ENCODE measurements at places on chromosomes 4 and X.

DNA sequence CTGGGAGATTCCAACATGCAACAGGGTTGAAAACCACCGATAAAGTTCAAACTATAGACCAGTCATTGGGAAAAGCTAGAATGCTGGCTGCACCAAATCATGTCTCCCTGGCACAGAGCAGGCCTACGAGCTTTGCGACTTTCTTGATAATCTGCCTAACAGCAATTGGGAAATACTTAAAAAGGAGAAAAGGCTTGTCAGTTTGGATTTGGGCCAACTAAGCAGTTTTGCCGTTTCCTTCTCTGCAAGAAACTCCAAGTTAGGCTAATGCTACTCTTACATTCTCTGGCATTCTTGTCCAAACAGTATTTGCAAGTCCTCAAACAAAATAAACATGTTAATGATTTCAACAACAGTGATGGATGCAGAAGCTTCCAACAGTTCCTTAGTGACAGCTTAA is 87.9 kb downstream of the PDK3 start:
- peak; percentile 48 for DNase-seq

- peak; percentile 74 for DNase-seq
These were observed 144.9 kb downstream of the CHIC2 start for GRCh38 chr4:53919535-53919934.

DNA sequence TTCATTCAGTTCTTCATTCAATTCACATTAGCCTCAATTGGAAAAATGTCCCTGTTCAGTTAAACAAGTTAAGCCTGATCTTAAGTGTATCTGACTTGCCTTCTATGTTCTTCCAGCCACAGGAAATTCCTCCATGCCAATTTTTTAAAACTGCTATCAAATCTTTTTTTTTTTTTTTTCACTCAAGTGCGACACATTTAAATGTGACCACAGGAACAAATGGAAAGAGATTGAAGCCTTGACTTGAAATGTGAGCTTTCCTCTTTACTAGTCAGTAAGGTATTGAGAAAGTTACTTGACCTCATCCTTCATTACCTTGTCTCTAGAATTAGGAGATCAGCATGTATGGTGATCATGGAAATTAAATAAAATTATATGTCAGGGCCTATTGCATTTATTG is 165.1 kb downstream of the SLIT2 start:
- DNase-seq, result peak; percentile 46

DNA sequence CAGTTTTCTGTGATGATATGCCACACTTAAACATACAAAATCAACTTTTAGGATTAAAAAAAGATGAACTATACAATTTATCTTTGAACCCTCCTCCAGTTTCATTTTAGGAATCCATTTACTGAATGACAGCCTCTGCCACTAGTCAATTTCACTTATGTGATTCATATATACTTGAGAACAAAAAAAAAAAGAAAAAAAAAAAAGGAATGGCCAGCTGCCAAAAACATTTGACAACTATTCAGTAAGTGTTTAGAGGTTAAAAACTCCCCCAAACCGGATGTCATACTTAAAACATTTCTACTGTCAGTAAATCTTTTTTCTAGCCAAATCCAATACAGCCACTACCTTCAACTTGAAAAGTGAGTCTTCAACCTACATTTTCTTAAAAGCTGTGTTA is 266.7 kb upstream of the MAGEB2 start:
- peak; percentile 8 for DNase-seq

DNA sequence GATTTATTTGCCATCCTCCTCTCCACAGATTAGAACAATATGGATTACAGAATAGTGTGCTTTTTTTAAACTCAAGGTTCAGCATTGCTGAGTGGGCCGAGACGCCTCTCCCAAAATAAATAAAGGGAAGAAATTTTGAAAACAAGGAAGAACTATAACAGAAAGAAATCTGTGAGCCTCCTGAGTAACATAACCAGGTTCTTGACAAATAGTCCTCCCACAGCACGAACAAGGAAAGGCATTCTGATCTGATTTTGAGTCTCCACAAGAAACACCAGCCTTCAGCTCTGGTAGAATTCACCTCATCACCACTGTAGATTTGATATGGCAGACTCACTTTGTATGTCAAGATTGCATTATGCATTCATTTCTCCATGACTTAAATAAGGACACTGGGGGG is 173.6 kb downstream of the HHIP start:
- DNase-seq, result no peak

DNA sequence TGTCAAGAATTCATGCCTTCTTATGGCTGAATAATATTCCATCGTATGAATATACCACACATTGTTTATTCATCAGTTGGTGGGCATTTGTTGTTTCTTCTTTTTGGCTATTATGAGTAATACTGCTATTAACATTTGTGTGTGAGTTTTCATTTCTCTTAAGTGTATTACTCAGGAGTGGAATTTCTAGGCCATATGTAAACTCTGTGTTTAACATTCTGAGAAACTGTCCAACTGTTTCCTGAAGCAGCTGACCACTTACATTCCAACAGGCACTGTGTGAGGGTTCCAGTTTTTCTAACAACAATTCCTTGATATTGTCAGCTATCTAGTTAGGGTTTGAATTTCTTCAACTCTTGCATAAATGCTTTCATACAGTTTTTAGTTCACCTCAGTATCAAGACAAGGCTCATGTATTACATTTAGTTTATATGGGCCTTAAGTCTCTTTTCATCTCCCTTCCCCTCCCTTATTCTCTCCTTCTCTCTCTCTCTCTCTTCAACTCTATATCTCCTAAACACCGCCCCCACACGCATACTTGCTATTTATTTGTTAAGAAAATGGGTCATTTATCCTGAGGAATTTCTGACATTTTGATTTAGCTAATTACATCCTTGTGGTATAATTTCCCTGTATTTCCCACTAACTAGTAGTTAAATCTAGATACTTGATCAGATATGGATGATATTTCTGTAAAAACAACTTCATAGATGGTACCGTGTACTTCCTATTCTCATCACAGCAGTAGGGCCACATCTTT is 77.4 kb downstream of the WDR19 start:
- DNase-seq, result peak; percentile 34

- no peak for DNase-seq
These were observed 21.3 kb upstream of the AADAT start for GRCh38 chr4:170111085-170111484.

- DNase-seq, result no peak
These were observed 71.7 kb upstream of the BMPR1B start for GRCh38 chr4:94686086-94686485.

DNA sequence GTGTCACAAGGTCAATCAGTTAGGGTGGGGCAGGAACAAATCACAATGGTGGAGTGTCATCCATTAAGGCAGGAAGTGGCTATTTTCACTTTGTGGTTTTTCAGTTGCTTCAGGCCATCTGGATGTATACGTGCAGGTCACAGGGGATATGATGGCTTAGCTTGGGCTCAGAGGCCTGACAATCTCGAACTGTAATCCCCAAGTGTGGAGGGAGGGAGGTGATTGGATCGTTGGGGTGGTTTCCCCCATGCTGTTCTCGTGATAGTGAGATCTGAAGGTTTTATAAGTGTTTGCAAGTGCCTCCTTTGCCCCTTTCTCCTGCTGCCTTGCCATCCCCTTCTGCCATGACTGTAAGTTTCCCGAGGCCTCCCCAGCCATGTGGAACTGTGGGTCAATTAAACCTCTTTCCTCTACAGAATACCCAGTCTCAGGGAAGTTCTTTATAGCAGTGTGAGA is 36.7 kb upstream of the STS start:
- DNase-seq, result no peak

DNA sequence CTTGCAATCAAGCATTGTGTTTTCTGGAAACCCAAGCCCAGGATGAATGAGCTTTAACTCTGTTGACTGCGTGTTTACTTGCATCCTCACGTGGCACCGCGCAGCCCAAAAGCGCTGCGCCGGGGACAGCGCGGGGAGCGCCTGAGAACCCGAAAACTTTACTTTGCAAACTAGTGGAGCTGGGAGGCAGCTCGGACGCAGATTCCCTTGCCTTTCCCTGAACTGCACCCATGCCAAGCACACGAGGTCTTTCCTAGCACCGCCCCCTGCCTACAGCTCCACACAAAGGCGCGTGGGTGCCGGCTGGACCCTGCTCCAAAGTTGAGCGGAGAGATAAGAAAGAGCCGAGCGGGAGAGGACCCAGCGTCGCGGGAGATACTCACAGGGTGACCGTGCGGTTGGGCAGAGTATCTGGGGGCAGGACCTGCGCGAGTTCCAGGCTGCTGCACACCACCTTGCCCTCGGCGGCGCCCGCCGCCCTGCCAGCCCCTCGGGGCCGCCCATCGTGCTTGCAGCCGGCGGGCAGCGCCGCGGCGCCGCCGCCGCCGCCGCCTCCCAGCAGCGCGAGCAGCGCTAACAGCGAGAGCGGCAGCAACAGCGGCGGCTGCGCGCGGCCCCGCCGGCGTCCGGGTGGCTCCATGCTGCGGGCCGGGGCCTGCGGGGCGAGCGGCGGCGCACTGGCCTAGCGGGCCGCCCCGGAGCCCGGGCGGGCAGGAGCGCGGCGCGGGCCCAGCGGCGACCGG is 550 bp downstream of the ADGRA3 start:
- peak; percentile 84 for DNase-seq

- DNase-seq, result no peak
These were observed 265.1 kb downstream of the GBA3 start for GRCh38 chr4:22957774-22958309.

All from adipocyte (in vitro differentiated cells).